Uterus (tissue), 4 donors: ENCODE measurements at places on chromosomes 7 and 10. TPM values are rescaled to one million over a fixed set of nuclear protein-coding genes. Genes with fewer than 3 reads are reported as not detected.

The IL2RA gene
- 0.28 TPM for total RNA-seq

DNA sequence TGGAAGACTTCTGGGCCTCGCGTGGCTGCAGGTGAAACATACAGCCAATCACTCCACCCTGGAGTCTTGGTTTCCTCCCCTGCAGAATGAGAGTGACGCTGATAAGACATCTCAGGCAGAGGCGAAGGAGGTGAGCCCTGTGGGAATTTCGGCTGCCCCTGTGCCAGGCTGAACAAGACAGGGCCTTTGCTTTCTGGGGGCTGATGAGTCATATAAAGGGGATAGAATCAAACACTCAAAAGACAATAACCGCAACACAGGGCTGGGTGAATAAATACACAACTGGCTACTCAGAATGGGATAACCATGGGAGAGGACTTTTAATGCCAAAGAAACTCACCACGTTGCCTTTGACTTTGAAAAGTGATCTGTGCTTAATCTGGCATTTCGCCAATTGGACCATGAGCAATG is 143.8 kb downstream of the KCNMA1 start:
- DNase-seq = no peak

- DNase-seq = no peak
Measured at GRCh38 chr7:130444234-130444633, 3.4 kb upstream of the CEP41 start.

DNA sequence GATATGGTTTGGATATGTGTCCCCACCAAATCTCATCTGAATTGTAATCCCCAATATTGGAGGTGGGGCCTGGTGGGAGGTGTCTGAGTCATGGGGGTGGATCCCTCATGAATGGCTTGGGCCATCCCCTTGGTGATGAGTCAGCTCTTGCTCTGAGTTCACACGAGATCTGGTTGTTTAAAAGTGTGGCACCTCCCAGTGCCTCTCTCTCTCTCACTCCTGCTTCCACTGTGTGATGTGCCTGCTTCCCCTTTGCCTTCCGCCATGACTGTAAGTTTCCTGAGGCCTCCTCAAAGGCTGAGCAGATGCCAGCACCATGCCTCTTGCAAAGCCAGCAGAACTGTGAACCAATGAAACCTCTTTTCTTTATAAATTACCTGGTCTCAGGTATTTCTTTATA is 4.8 kb upstream of the GCK start:
- DNase-seq = no peak

- DNase-seq = no peak
Measured at GRCh38 chr7:106304568-106304967, 19.8 kb upstream of the NAMPT start.

The ZNF488 gene
- total RNA-seq = 0.21 TPM
